ENCODE measurements at places on chromosomes 1 and 21.

DNA sequence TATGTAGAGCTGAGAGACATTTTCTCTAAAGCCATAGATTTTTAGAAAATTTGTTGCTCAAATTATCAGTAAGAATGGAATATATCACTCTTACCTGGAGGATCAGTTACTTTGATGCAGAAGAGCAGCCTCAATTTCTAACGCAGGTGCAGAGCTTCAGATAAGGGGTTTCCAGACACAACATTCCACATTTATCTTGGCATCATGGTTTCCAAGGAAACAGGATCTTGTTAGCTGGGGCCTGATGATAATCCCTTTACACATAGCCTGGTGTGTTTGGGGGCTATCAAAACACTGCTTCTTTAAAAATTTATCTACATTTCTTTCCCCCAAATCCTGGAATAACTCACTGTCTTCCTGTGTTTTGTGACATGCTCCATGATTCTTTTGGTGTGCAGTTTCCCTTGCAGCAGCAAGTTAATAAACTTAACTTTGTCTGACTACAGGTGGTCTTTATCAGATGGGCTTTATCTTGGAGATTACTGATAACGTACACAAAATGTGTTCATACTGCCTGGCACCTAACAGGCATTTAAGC, 2.7 kb upstream of the STX12 start:
- DNase-seq, result no peak

DNA sequence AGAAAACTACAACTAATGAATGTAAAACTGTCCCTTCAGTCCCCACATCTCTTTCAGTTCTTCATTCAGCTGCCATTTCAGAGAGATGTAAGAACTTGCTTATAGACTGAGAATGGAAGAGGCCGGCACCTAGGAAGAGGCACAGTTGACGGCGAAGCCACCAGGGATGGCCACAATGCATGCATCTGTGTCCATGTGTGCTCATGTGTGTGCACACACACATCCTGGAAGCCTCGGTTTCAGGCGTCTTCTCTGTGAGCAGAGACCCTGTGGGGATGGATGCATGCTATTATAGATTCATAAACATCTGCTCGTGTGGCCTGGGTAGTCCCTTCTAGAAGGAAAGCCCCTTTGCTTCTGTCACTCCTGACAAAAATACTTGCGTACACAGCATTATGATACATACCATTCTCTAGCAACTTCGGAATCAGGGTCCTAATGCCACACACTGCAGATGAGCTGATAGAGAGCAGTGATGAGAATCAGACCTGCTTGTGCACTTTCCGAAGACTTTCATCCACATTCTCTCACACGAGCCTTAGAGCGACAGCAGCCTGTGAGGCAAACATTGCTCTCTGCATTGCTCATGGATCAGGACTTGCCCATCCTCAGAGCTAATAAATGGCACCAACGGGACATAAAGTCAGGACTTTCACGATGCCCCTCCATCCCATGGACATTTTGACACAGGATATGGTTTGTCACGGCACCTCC, 12.4 kb upstream of the GPR61 start:
- DNase-seq, result no peak

- no peak for DNase-seq
Observed at GRCh38 chr1:15399710-15400109, 10.0 kb upstream of the EFHD2 start.

DNA sequence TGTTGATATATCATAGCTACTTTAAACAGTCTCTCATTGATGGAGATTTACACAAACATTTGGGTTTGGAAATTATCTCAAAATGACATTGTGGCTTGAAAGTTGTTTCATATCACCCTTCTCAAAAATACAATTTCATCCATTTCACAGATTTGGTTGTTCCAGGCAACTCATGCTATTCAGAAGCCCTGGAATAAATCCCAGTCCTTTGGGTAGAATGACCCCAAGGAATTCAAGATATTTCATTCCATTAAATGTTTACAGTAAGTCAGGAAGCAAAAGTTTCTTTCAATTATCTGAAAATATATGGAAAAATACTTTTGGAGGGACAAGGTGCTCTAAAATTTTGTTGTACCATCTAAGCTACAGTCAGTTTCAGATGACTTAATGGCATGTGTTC, 27.1 kb downstream of the MPZL1 start:
- DNase-seq, result no peak

- no peak for DNase-seq
Observed at GRCh38 chr1:185265314-185265713, 51.7 kb downstream of the IVNS1ABP start.

GRCh38 chr1:162040657-162041056, 17.0 kb upstream of the OLFML2B start:
- no peak for DNase-seq

DNA sequence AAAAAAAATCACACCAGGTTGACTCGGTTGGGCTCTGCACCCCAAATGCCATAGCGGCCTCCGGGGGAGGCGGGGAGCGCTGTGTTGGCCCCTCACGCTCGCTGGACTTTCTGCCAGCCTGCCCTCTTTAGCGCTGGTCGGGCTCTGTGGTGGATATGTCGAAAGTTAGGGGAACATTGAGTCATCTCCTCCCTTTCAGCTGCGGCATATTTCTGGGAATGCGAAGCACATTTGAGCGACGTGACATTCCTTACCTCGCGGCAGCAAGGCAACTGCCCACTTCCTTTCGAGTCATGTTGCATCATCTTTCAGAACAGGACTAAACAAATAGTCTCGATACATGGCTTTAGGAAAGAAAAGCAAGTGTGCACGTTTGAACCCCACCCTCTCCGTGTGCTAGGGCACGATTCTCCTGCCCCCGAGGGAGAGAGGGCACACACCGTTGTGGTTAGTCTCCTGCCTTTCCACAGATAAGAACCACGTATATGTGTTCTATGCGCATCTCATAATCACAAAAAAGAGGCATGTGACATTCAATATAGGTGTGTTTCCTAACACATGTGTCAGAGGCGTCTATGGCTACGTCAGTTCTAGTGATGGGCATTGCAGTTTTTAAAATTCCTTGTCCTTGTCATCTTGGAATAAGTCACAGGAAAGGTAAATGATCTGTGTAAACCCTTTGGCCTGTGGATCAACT, 105.9 kb upstream of the SLC45A1 start:
- no peak for DNase-seq

- no peak for DNase-seq
Observed at GRCh38 chr21:39523915-39524314, 72.1 kb downstream of the SH3BGR start.

GRCh38 chr21:22438428-22439086, 1440.3 kb downstream of the NCAM2 start:
- DNase-seq, result no peak

GRCh38 chr1:33712186-33712585, 151.7 kb upstream of the HMGB4 start:
- DNase-seq, result no peak

DNA sequence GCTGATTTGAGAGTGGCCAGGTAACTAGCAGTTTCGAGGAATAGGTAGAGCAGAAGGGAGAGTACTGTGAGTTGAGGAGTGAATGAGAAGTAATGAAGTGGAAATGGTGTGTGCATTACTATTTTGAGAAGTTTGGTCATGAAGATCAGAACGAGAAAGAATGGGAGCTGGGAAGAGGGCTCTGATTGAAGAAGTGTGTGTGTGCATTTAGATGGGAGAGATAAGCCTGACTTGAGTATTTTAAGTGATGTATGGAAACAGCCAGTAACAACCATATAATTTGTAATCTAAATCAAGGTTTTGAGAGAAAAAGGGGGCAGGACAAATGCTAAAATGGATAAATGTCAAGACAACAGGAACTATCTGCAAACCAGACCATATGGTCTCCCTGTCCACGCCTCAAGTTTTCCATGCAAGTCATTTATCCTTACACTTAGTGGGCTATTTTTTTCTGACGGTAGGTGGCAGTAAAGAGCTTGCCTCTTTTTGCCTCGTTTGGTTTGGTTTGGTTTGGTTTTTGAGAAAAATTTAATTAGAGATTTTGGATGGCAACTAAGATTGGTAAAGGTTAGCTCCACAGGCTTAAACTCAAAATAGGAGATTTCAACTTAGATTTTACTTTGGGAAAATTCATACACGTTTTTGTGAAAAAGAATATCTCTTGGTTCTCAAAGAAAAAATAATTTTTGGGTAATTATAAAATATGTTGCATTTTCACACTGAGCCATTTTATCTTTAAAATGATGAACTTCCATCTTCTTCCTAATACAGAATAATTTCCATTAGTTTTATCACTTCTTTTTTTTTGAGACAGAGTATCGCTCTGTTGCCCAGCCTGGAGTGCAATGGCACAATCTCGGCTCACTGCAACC, 9.5 kb upstream of the B3GALNT2 start:
- peak; percentile 25 for DNase-seq

DNA sequence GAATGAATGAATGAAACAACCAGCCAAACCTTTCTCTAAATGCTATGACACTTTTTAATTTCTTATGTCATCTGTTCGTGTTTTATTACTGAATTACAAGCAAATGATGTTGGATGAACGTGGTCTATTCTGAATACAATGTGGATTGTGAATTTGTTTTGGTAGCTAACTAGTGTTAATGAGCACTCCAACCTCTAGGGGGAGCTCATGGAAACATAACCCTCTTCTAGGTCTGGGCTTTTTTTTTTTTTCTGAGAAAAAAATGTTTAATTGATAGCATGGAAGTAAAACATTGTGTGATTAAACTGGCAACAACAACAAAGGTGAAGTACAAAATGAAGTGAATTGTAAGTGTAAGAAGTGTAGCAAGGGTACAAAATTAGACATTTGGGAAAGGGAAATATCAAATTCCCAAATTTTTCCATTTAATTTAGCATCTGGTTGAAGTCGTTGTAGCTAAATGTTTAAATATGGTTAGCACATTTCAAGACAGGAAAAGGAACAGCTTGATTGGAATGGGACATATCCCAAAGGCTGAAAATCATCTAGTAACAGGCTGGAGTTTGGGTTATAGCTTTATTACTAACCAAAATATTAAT, 42.6 kb upstream of the PTGS2 start:
- no peak for DNase-seq

DNA sequence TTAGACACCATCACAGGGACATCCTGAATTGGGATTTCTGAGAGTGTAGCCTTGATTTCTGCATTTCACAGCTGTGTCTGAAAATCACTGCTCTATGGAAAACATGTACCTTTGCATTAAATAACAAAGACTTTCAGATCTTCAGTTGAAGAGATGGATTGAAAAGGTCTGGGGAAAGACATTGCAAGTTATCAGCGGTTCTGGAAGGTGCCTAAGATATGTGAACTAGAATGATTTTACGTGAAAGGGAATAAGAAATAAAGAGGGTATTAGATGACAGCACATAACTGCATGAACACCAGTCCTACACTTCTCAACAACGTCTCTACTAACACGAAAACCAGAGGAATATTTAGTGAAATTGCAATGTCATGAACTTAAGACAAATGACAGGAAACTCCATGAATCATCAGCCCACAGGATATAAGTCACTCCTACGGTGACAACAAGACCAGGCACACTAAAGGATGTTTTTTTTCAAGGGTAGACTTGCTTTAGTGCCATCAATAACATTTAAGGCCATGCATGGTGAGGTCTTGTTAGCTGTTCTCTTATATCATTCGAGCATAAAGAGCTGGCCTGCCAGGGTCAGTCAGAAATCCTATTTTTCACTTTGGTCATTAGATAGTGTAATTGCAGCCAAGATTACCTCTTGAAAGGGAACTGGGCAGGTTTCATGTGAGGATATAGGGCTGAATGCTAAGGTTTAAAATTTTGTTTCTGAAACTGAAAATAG, 283.1 kb downstream of the GRIK1 start:
- no peak for DNase-seq

- DNase-seq, result no peak
Observed at GRCh38 chr1:1399872-1400575, 889 bp upstream of the CCNL2 start.

- DNase-seq, result no peak
Observed at GRCh38 chr1:166915941-166916340, 39.9 kb upstream of the TADA1 start.

- DNase-seq, result no peak
Observed at GRCh38 chr1:67735206-67735605, 50.2 kb downstream of the GADD45A start.

DNA sequence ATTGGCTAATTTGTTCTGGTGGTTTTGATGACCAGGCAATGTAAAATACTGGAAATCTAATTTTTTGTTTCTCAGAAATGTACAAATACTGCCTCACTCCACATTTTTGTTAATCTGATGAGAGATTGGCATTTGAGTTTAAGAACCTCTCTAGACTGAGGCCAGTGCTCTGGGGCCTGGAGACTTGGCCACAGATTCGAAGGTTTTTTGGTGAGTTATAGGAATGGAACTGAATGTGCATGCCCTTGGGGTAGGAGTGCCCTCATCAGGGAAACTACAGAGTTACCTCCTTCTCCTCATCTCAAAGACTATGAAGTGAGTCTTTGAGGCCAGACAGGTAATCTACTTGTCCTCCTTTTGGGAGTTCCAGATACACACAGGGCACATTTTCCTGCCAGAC, 347.9 kb downstream of the LTN1 start:
- DNase-seq, result no peak

DNA sequence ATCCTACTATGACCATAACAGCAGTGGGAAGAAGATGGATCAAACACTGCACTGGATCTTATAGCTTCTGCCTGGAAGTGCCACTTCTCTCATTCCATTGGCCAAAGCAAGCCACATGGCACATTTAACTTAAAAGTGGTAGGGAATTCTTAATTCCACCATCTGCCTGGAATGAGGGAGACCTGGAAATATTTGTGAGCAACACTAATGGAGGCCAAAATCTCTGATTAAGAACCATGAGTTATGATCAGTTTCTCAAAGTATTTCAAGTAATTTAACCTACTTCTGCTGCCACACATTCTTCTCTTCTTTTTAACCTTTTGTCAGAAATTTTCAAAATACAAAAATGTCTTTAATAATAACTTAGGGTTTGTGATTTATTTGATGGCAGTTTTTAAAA, 154.0 kb upstream of the C1orf87 start:
- DNase-seq, result no peak

DNA sequence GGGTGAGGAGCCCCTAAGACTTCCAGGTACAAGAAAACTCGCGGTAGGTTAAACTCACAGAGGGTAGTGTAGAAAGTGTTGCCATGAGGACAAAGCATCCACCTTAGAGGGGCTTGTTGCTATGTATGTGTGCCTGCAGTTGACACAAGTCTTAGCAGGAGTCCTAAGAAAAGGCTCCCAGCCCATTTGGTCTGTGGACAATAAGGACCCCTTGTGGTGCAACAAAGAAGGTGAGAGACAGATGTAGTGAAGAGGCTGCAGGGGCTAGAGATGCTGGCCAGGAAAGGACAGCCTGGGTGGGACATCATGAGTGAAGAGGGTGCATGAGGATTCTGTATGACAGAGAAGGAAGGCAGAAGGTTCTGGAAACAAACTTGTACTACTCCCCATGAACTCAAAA, 36.3 kb upstream of the IL10 start:
- no peak for DNase-seq

GRCh38 chr1:46948629-46949416, 7.5 kb upstream of the CYP4A11 start:
- no peak for DNase-seq

GRCh38 chr21:26756491-26757159, 88.6 kb downstream of the ADAMTS1 start:
- DNase-seq, result no peak

GRCh38 chr1:3504151-3504821, 49.8 kb downstream of the ARHGEF16 start:
- DNase-seq, result no peak
